ENCODE measurements at places on chromosomes 6 and 20.

- no peak for DNase-seq
Measured at GRCh38 chr20:7159903-7160302, 392.4 kb downstream of the BMP2 start.

- DNase-seq, result peak; percentile 10
Measured at GRCh38 chr6:84897988-84898594, 133.7 kb upstream of the TBX18 start.

GRCh38 chr20:25043499-25044260 is 14.3 kb downstream of the ACSS1 start:
- no peak for DNase-seq

DNA sequence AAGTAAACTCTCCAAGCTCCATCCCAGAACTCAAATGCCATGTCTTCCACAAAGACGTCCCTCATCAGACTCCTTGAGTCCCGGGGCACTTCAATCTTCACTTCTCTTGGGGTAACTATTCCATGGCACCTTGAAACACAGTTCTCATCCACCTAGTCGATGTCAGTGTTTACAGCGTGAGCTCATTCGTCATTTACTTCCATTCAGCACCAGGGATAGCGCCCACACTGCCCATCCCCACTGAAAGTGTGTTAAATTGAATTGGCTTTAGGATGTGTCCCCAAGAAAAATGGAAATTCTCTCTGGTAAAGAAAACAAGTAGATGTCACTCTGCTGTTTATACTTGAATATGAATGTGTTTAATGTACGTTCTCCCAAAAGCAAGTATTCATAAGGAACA is 31.3 kb downstream of the KCNK15 start:
- DNase-seq, result no peak

- DNase-seq, result no peak
Measured at GRCh38 chr6:2434116-2434515, 188.7 kb upstream of the GMDS start.

GRCh38 chr6:20850686-20851416 is 316.6 kb downstream of the CDKAL1 start:
- DNase-seq, result no peak

- no peak for DNase-seq
Measured at GRCh38 chr6:69061066-69061465, 426.0 kb downstream of the ADGRB3 start.

GRCh38 chr6:145071836-145072235 is 663.5 kb downstream of the EPM2A start:
- peak; percentile 81 for DNase-seq

- DNase-seq, result no peak
Measured at GRCh38 chr6:107789361-107789760, 34.8 kb downstream of the SCML4 start.

GRCh38 chr20:49701916-49702315 is 11.8 kb downstream of the B4GALT5 start:
- DNase-seq, result no peak

GRCh38 chr6:132814716-132815570 is 574 bp downstream of the RPS12 start:
- no peak for DNase-seq

- DNase-seq, result no peak
Measured at GRCh38 chr6:7080311-7080710, 27.4 kb upstream of the RREB1 start.

DNA sequence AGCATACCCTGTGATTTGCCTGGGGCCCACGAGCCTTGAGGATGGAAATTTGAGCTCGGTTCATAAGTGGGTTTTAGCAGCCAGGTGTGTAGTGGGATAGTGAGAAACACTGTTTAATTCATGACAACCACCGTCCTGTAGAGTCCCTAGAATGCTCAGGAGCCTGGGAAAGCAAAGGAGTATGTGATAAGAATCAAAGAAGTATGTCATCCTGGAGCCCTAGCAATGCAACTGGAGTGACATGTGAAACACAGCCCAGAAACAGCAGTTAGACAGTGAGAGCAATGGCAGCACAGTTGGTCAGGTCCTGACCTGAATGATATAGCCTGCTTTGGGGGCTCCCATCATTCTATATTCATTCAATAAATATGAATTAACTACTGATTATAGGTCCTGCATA is 161.2 kb upstream of the ECI2 start:
- DNase-seq, result no peak

DNA sequence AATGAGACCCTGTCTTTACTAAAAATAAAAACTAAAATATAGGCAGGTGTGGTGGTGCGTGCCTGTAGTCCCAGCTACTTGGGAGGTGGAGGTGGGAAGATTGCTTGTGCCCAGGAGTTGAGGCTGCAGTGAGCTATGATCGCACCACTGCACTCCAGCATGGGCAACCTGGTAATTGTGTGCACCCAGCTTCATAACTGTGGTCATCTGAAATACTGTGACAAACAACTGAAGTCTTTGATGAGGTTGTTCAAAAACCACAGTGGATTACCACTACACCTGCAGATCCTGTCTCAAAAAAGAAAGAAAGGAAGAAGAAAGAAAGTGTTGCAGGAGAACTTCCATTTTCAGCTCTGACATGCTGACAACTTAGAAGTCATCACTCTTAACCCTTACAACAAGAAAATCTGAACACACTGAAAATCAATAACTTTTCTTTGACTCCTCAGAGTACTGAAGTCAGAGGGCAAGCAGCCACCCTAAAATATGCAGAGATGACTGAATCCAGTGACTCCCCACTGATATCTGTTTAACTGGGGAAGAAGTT is 13.8 kb upstream of the ZBP1 start:
- DNase-seq, result no peak

DNA sequence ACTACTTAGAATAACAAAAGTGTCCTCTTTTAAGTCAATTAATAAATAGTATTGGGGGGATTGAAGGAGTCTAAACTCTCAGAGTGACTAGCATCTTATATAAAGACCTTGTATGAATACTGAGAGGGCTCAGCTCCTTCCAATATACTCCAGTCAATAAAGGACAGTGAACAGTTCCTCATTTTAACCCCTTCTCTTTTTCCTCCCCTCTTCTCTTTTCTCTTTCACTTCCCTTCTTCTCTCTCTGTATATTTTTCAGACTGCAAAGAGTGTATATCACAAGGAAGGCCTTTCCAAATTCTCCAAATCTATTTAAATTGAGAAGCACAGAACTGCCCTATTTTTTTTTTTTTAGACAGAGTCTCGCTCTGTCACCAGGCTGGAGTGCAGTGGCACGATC is 99.5 kb downstream of the CD164 start:
- DNase-seq, result no peak

DNA sequence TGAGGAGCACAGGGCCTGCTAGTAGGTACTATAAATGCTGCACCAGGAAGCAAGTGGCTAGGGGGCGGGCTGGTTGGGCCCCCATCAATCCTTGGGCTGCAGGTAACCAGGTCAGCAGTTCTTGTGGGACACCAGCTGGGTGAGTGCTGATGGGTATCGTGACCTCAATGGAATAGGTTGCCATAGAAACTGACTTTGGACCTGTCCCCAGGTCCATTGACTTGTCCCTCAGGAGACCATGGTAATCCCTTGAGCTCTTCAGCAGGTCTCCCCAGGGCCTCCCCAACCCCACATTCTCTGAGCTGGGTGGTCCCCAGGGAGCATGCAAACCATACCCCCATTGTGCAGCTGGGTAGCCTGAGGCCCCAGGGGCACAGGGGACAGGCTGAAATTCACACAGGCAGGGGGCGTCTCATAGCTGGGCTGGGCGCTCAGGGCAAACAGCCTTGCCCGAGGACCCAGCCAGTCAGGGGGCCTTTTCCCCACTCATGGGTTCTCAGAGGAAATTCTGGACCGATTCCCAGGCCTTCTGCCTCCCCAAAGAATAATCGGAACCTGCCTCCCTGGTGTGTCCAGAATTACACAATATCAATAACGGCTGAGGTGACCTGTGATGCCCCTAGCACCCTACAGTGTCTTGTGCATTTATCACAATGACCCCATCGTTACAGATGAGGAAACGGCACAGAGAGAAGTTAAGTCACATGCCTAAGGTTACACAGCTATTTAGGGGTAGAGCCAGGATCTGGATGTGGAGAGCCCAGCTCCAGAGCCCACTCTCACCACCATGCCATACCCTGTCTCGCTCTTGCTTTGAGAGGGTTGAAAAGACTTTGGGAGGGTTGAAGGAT is 35.9 kb downstream of the SRC start:
- no peak for DNase-seq

- DNase-seq, result no peak
Measured at GRCh38 chr6:45478240-45478639, 100.5 kb upstream of the SUPT3H start.

DNA sequence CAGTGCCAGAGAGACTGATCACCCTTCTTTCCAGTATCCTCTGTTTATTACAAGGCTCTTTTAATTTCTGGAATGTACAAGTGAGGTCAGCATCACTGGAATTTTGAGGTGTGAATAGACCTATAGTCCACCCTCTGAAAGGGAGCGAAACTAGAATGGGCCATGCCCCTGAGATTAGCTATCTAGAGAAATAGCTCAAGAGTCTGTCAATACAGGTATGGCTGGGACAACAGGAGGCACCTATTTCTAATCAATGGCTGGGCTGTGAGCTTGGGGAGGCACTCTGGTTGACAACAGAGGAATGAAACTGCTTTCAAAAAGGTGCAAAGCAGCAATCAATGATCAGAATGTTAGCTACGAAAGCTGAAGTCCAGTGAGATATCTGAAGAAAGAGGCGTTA is 17.3 kb upstream of the CITED2 start:
- DNase-seq, result no peak

DNA sequence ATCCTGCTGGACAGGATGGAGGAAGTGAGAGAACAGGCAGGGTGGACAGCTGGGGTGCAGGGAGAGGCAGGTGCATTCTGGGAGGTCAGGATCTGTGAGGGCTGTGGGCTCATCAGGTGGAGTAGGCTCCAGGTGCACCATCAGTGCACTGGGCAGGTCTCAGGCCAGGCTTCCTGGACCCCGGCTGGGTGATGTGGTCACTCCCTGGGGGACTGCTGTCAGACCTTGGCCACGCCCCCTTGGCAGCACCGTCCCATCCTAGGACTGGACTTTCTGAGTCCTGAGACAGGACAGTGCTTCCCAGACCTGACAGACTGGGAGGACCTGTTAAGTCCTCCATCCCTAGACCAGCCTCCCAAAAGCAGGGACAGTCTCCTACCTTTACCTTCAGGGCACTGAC is 626.7 kb upstream of the DEFB115 start:
- no peak for DNase-seq

DNA sequence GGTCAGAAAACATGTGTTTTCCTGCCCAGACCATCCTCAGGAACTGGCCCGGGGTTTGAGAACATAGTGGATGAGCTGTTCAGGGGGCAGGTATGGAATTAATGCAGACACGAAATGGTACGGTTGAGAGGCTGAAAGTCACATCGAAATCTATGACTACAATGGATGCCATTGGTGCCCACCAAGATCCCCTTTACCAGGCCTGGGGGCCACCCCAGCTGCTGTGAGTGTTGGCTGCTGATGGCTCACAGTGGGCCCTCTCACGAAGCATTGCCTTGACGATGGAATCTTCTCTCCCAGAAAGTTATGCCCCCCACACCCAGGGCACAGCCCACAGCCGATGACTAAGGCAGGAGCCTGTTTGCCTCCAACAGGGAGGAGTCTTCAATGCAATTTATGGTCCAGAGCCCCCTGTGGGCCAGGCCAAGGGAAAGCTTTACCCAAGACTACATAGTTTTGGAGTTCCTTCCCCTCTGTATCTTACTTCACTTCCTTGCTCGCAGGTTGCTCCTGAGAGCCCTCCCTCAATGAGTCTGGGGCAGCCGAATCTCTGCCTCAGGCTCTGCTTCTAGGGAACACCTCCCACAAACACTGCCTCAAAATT is 92.6 kb downstream of the BFSP1 start:
- no peak for DNase-seq

DNA sequence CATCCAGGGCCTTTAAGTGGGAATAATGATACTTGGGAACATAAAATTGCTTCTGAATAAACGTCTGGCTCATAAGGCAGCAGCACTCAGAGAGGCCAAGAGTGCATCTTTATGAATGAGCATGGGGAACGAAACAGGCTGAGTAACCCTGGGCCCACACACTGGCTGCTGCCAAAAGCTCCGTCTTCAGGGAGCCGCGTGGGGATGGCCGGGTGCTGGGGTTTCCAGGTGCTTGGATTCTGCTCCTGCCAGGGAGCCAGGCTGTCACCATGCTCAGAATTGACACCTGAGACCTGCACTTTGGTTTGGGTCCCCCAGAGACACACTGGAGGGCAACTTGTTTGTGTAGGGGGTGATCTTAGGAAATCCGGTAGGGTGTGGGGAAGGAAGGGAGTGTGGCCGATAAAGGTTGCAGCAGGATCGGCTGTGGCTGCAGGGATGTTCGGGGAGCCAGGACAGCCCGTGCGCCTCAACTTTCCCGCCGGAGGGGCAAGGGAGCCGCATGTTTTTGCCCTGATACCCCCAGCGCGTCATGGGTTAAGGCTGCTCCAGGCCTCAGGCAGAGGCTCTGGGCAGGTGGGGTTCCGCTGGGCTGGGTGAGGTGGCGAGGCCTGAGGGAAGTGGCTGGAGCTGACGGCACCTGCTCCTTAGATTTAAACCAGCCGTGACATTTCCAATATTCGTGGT is 101.8 kb downstream of the YTHDF1 start:
- no peak for DNase-seq

DNA sequence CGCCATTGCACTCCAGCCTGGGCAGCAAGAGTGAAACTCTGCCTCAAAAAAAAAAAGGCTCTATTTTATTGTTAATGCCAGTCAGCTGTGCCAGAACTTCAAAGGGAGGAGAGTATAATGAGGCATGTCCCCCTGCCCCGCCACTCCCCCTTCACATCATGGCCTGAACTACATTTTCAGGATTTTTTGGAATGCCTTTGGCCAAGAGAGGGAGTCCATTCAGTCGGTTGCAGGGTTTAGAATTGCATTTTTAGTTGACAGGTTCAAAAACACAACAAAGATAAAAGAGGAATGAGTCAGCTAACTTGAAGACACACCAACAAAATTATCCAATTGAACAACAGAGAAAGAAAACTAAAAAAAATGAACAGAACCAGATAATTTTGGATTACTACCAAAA is 59.1 kb downstream of the CEP43 start:
- DNase-seq, result no peak

- DNase-seq, result no peak
Measured at GRCh38 chr6:111774346-111774703, 98.9 kb downstream of the FYN start.

GRCh38 chr6:16731478-16732051 is 29.7 kb downstream of the ATXN1 start:
- no peak for DNase-seq

All from AG04449 (cell line).